Heart left ventricle (tissue), 16 donors: ENCODE measurements at places on chromosomes 11 and 22. TPM values are rescaled to one million over a fixed set of nuclear protein-coding genes. Genes with fewer than 3 reads are reported as not detected.

The CD3G gene
- total RNA-seq, result not detected

The ZNF280B gene
- total RNA-seq, result 0.84 TPM

GRCh38 chr22:33962409-33962808 is 42.1 kb upstream of the LARGE1 start:
- H3K27ac ChIP-seq, result no peak overlapping the region
- H3K36me3 ChIP-seq, result no peaks in the 10 kb centered on the region
- H3K4me1 ChIP-seq, result no peaks in the 10 kb centered on the region

DNA sequence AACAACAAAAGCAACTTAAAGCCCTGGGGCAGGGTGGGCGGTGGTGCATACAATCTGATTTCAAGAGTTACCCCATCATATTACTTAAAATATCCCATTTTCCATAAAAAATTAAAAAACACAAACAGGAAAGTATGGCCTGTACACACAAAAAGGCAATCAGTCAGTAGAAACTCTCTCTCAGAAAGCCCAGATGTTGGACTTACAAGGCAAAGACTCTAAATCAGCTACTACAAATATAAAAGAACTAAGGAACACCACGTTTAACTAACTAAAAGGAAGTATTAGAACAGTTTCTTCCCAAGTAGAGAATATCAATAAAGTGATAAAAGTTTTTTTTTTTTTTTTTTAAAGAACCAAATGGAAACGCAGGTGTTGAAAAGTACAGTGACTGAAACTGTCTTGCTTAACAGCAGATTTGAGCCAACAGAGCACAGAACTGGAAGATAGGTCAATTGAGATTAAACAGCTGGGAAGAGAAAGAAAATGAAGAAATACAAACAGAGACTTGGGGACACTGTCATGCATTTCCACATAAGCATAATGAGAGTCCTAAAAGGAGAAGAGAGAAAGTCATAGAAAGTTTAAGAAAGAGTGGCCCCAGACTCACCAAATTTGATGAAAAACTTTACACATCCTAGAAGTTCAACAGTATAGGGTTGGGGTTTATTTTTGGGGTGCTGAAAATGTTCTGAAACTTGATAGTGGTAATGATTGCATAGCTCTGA is 8.6 kb downstream of the SC5D start:
- H3K27ac ChIP-seq, result no peak overlapping the region
- peaks cover 3% of the 10 kb centered on the region for H3K4me1 ChIP-seq
- H3K27me3 ChIP-seq, result no peaks in the 10 kb centered on the region
- no peaks in the 10 kb centered on the region for H3K36me3 ChIP-seq
- H3K4me3 ChIP-seq, result no peak overlapping the region

DNA sequence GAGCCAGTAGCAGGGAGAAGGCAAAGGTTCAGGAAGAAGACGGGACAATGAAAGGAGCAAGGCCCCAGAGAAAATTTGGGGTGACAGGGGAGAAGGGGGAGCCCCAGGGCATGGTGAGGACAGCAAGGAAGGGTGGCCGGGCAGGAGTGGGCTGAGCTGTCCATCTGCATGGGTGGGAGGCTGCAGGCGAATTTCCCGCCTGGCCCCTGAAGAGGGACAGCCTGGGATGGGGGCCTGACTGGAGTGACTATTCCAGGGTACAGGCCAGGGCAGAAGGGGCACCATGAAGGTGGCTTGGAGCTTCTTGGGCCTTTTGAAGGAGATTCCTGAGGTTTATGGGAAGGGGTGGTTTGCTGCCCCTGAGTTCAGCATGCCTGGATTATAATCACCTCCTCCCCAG is 56.2 kb downstream of the WNT11 start:
- H3K36me3 ChIP-seq, result no peaks in the 10 kb centered on the region
- H3K27ac ChIP-seq, result no peak overlapping the region
- no peak for DNase-seq
- H3K4me3 ChIP-seq, result no peak overlapping the region
- H3K27me3 ChIP-seq, result no peaks in the 10 kb centered on the region

DNA sequence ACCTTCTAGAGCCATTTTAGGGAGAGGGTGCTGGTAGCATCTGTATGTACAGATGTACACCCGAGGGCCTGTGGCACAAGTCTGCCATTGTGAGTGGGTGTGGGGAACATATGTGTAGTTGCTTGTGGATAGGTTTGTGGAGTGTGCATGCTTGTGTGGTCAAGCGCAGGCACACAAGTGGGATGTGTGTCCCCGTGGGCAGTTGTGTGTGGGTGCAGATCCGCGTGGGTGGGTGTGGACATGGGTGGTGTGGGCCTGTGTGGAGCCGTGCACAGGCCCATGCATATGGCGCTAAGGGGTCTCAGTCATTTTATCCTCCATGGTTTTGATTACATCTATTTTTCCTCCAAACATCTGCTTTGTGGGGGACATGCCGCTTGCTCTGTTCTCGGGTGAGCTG is 28.8 kb downstream of the ALX4 start:
- no peaks in the 10 kb centered on the region for H3K4me1 ChIP-seq
- no peaks in the 10 kb centered on the region for H3K36me3 ChIP-seq
- no peak overlapping the region for H3K27ac ChIP-seq
- no peak overlapping the region for H3K4me3 ChIP-seq

GRCh38 chr11:74179234-74180052 is 8.4 kb downstream of the PPME1 start:
- no peak overlapping the region for H3K27ac ChIP-seq
- DNase-seq, result no peak
- no peaks in the 10 kb centered on the region for H3K27me3 ChIP-seq
- no peak overlapping the region for H3K4me3 ChIP-seq

DNA sequence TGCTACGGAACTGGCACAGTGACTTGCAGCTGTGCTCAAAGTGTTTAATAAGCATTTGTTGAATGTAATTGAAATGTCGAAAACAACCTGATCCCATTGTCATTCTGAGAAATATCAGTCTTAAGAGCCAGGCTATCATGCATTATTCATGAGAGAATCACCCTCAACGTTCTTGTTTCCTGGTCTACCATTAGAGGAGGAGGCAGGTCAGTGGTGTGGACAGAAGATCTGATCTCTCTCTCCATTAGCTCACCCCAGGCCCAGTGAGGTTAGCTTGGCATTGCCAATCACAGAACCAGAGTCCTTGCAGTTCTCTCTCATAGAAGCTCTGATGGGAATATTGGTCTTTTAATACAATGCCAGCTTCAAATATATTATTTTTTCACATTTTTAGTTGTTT is 121.1 kb upstream of the SPON1 start:
- no peaks in the 10 kb centered on the region for H3K4me1 ChIP-seq
- H3K4me3 ChIP-seq, result no peak overlapping the region
- H3K36me3 ChIP-seq, result no peaks in the 10 kb centered on the region
- no peaks in the 10 kb centered on the region for H3K27me3 ChIP-seq

- H3K27ac ChIP-seq, result no peak overlapping the region
- no peaks in the 10 kb centered on the region for H3K27me3 ChIP-seq
- H3K4me3 ChIP-seq, result no peak overlapping the region
- H3K36me3 ChIP-seq, result no peaks in the 10 kb centered on the region
- peaks cover 39% of the 10 kb centered on the region for H3K4me1 ChIP-seq
These were observed 9.7 kb upstream of the BID start for GRCh38 chr22:17783773-17784480.
